Colonic mucosa (tissue), 4 donors: ENCODE measurements at places on chromosomes 12 and 14. TPM values are rescaled to one million over a fixed set of nuclear protein-coding genes. Genes with fewer than 3 reads are reported as not detected.
A peak's percentile ranks its signal among the peaks of the same experiment; 100 is the strongest.

- H3K4me3 ChIP-seq, result no peak overlapping the region
- no peaks in the 10 kb centered on the region for H3K27me3 ChIP-seq
- no peak for DNase-seq
- H3K36me3 ChIP-seq, result peaks cover 5% of the 10 kb centered on the region
- peaks cover 14% of the 10 kb centered on the region for H3K4me1 ChIP-seq
These were observed 11.7 kb downstream of the TPCN1 start for GRCh38 chr12:113232840-113233585.

- no peak overlapping the region for H3K4me3 ChIP-seq
- H3K36me3 ChIP-seq, result no peaks in the 10 kb centered on the region
- H3K4me1 ChIP-seq, result no peaks in the 10 kb centered on the region
- DNase-seq, result no peak
- no peak overlapping the region for H3K27ac ChIP-seq
These were observed 36.1 kb downstream of the ATP2B1 start for GRCh38 chr12:89672589-89672979.

GPR84 gene
- 0.21 TPM for total RNA-seq

MYH6 gene
- 1.6 TPM for total RNA-seq

GRCh38 chr14:94356379-94357056 is 31.9 kb downstream of the SERPINA1 start:
- peak; percentile 13 for DNase-seq
- no peaks in the 10 kb centered on the region for H3K36me3 ChIP-seq
- H3K4me3 ChIP-seq, result no peak overlapping the region

GRCh38 chr12:87836190-87836589 is 193.0 kb downstream of the C12orf50 start:
- DNase-seq, result no peak
- H3K4me1 ChIP-seq, result no peaks in the 10 kb centered on the region
- no peak overlapping the region for H3K4me3 ChIP-seq

DNA sequence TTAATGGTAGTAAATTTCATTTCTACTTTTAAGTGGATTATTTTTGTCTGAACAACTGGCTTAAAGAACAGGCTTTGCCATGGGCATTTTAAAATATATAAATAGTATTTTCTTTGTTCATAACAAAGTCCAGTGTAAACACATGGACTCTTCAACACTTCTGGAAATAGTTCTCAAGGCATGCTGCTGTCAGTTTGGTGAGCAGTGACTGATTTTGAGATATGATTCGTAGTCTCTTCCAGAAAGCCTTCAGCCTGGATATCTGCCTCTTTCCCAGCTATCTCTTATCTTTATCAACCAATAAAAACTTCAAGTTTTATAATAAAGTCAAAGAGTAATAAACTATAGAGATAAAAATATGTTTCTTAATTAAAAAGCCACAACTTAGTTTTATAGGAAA is 110.7 kb downstream of the NAV3 start:
- H3K36me3 ChIP-seq, result no peaks in the 10 kb centered on the region
- DNase-seq, result no peak
- no peaks in the 10 kb centered on the region for H3K27me3 ChIP-seq
- no peak overlapping the region for H3K27ac ChIP-seq
- H3K4me1 ChIP-seq, result no peaks in the 10 kb centered on the region

GRCh38 chr12:124510301-124510970 is 57.0 kb downstream of the NCOR2 start:
- H3K27me3 ChIP-seq, result no peaks in the 10 kb centered on the region
- H3K4me3 ChIP-seq, result no peak overlapping the region
- H3K27ac ChIP-seq, result no peak overlapping the region
- no peaks in the 10 kb centered on the region for H3K36me3 ChIP-seq
- H3K4me1 ChIP-seq, result peaks cover 52% of the 10 kb centered on the region
- peak; percentile 52 for DNase-seq

RBP5 gene
- total RNA-seq, result 3.7 TPM

HOTAIR gene
- total RNA-seq, result not detected

GRCh38 chr14:103125098-103126070 is 2.1 kb downstream of the TNFAIP2 start:
- H3K4me1 ChIP-seq, result peaks cover 13% of the 10 kb centered on the region
- DNase-seq, result no peak
- H3K27me3 ChIP-seq, result peaks cover 26% of the 10 kb centered on the region
- no peaks in the 10 kb centered on the region for H3K36me3 ChIP-seq
- H3K27ac ChIP-seq, result no peak overlapping the region
- H3K4me3 ChIP-seq, result peak overlapping the region; percentile 39

DNA sequence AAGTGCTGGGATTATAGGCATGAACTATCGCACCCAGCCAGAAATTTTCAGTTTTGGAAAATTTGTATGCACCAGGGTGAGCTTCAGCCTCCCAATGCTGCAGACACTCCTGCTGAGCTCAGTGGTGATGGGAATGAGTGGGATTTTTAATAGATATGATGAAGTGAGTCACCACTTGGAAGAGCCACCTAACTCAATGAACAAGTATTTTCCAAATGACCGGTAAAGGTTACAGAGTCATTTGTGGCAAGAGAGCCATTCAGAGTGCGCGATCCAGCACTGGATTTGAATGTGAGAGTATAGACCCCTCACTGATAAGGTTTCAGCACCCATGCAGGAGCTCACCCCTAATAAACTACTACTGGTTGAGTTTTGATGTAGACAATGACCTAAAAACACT is 100.7 kb downstream of the PPP2R5C start:
- no peak for DNase-seq
- no peaks in the 10 kb centered on the region for H3K36me3 ChIP-seq
- no peak overlapping the region for H3K27ac ChIP-seq
- H3K27me3 ChIP-seq, result no peaks in the 10 kb centered on the region
- H3K4me1 ChIP-seq, result no peaks in the 10 kb centered on the region
